Left ventricle myocardium inferior (tissue), 1 donor: ENCODE measurements at places on chromosomes 3 and 15. TPM values are rescaled to one million over a fixed set of nuclear protein-coding genes. Genes with fewer than 3 reads are reported as not detected.
A peak's percentile ranks its signal among the peaks of the same experiment; 100 is the strongest.

- DNase-seq = no peak
These were observed 1.4 kb upstream of the WHAMM start for GRCh38 chr15:82807920-82808633.

- DNase-seq = no peak
These were observed 309.5 kb downstream of the THSD4 start for GRCh38 chr15:71424765-71425164.

The DUOXA2 gene
- total RNA-seq = not detected

DNA sequence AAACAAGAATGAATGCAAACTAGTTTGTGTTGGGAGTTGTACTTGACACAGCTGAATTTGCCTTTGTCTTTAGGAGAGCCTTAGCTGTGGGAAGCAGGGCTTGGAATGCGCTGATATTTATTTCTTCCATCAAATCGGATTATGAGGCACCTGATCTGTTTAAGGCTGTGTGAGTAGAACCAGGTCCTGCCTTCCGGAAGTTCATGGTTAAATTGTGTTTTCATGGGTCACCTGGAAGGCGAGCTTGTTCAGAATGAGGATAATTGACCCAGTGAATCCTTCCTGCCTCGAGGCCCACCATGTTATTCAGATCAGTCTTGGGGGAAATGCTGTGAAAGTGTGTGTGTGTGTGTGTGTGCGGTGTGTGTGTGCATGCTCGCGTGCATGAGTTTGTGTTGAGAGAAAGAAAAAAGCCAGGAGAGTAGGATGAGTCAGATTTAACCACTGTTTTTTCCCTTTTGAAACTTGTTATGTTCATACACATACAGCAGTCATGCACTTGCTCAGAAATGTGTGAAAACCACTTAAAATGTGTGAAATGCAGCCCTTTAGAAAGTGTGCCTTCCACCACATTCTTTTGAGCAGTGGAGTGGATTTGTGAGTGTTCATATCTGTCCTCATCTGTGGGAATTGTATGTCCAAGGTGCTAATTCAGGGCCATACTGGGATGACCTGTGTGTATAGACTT lies 36.7 kb downstream of the SMAD3 start:
- no peak for DNase-seq

DNA sequence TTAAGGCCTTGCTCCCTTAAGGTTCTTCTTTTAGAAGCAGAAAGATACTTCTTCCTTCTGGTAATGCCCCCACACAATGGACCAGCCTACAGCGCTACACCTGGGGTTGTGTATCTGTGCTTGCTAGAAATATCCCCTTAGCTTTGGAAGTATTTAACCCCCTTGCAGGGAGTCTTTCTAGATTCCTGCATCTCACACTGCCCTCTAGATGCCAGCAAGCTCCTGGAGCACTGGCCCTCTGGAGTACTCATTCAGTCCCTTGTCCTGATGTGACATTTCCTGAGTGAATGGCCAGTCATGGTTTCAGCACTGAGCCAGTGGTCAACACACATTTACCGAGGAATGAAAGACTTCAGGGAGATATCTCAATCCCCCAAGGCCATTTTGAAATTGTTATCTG lies 30.4 kb upstream of the RBP2 start:
- DNase-seq = no peak

DNA sequence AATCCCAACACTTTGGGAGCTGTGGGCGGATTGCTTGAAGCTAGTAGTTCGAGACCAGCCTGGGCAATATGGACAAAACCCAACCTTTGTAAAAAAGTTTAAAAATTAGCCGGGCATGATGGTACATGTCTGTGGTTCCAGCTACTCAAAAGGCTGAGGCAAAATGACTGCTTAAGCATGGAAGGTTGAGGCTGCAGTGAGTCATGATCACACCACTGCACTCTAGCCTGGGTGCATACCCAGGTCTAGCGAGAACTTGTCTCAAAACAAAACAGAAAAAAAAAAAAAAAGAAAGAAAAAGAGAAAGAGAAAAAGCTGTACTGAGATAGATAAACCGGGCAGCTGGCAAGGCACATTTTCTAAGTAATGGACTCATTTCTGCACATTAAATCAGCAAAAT lies 10.6 kb downstream of the ARPP19 start:
- no peak for DNase-seq

The PIGB gene
- 2.8 TPM for total RNA-seq

- no peak for DNase-seq
These were observed 2.1 kb downstream of the MAGI1 start for GRCh38 chr3:66036586-66037148.

GRCh38 chr3:57048728-57049127 lies 11.7 kb upstream of the SPATA12 start:
- DNase-seq = no peak

The GNAT1 gene
- not detected for total RNA-seq

- no peak for DNase-seq
These were observed 8.0 kb downstream of the IGSF10 start for GRCh38 chr3:151452841-151453240.

The CIP2A gene
- total RNA-seq = 1.6 TPM

- no peak for DNase-seq
These were observed 244.2 kb downstream of the ZMAT3 start for GRCh38 chr3:178827285-178827856.

- no peak for DNase-seq
These were observed 98.2 kb downstream of the OSBPL10 start for GRCh38 chr3:31882895-31883294.

The ADCY5 gene
- 249 TPM for total RNA-seq

The IMPG2 gene
- 0.11 TPM for total RNA-seq

The ALDH1A3 gene
- total RNA-seq = 2.9 TPM

The TMC3 gene
- not detected for total RNA-seq

DNA sequence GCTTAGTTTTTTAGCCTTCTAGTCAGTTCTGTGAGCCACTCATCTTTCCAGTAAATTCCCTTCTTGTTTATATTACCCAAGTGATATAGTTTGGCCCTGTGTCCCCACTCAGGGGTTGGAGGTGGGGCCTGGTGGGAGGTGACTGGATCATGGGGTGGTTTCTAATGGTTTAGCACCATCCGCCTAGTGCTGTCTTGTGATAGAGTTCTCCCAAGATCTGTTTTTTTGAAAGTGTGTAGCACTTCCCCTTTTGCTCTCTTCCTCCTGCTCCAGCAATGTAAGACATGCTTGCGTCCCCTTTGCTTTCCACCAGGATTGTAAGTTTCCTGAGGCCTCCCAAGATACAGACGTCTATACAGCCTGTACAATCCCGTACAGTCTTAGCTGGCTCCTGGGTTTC lies 53.7 kb upstream of the INO80 start:
- DNase-seq = no peak

GRCh38 chr3:58900386-58900785 lies 149.4 kb downstream of the CFAP20DC start:
- no peak for DNase-seq

- DNase-seq = no peak
These were observed 468 bp upstream of the SPTBN5 start for GRCh38 chr15:41894251-41894790.

GRCh38 chr3:13028010-13028821 lies 45.0 kb downstream of the IQSEC1 start:
- DNase-seq = no peak

GRCh38 chr15:29871401-29871800 lies 49.1 kb upstream of the TJP1 start:
- DNase-seq = peak; percentile 65

The DTX3L gene
- total RNA-seq = 13.6 TPM

DNA sequence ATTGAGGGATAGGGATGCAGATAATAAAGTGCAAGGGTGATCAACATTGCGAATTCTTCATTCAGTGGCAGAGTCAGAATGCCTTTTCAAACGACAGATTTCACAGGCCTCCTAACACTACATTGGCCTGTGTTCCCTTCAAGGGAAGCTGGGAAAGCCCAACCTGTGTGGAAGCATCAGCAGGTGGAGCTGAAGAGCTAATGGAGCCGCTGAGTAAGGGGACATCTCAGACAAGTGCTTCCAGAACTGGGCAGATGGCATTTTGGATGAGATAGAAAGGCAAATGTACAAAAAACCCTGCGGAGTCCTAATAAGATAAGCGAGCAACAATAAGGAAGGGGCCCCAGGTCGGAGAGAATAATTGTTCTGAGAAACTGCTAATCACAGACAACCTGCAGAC lies 8.5 kb upstream of the SLC24A5 start:
- DNase-seq = no peak

GRCh38 chr3:143654906-143655305 lies 193.4 kb downstream of the SLC9A9 start:
- no peak for DNase-seq

- DNase-seq = no peak
These were observed 172.8 kb downstream of the NR2F2 start for GRCh38 chr15:96503276-96503675.

DNA sequence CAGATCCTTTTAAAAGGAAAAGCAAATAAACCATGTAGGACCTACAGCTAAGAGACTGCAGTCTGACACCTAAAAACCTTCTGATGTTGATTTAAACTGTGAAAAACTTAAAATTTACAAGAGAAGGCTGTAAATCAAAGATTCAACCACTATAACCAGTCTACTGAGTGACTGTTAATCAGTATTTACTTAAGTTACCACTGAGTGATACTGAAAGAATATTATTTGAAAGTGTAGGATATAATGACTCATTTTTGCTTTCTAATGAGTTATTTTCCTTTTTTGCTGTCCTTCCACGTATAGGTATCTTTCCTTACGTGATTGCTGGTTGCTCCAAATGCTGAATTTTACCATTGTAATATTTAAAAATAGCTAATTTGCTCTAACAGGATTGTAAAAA lies 44.6 kb downstream of the RFX7 start:
- no peak for DNase-seq

- no peak for DNase-seq
These were observed 97.4 kb downstream of the ADCY5 start for GRCh38 chr3:123351501-123351900.

The OCA2 gene
- not detected for total RNA-seq

DNA sequence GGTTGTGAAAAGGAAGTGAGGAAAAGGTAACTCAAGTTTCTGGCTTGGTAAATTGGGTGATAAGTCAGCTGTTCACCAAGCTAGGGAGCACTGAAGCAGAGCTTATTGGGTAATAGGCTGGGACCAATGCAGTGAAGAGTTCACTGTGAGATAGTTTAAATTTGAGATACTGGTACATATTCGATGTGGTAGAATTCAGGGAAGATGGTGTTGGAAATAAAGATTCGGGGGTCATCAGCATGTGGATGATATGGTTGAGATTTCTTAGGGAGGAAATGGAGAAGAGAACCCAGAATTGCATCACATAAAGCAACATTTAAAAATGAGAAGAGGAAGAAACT lies 16.9 kb downstream of the MME start:
- DNase-seq = no peak

GRCh38 chr3:45929042-45929679 lies 14.1 kb upstream of the CXCR6 start:
- DNase-seq = no peak

DNA sequence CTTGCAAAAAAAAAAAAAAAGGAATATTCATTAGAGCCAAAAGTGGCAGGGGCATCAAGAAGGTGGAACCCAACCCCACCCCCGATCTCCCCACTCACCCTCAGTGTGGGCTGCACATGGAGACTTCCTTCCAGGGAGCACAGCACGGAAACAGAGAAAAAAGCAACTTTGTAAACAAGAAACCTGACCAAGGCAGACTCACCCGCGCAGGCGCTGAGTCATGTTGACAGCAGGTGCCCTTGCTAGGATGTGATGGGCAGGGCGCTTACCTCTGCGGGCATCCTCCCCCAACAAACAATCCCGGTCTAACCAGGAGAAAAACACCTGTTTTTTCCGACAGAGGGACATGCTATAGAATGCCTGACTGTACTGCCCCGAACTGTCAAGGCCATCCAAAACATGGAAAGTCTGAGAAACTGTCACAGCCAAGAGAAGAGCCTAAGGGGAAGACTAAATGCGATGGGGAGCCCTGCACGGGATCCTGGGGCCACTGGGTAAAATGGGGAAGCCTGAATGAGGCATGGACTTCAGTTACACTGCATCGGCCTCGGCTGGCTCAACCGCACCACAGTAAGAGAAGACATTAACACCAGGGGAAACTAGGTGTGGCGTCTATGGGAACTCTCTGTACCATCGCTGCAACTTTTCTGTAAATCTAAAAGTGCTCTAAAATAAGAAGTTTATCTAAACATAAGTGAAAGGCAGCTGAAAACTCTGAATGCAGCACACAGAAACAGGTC lies 66.7 kb upstream of the GATA2 start:
- no peak for DNase-seq

DNA sequence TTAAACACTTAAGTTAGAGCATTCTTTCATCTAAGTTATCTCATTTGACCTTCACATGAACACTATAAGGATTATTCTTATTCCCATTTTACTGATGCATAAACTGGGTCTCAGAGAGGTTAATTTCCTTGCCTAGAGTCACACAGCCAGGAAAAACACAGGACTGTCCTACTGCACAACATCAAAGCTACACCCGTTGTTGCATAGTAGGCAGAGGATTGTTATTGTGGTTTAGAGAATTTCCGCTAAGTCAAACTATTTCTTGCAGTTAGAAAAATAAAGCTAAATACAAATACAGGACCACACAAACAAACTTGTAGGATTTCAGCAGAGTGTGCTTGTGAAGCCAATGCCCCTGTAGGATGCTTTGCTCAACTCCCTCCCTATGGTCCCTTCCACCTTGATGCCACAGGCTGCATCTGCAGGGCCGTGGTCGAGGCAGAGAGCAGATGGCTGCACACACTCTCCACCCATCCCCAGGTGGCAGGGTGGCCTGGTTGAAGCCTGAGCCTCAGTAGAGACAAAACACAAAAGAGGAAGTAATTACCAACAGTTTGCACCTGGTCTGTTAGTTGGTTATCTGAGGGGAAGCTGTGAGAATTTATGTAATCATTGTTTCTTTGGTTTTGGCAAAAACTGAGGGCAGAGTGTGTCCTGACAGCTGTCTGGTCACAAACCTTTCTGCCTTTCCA lies 41.1 kb upstream of the SKOR1 start:
- DNase-seq = no peak

- no peak for DNase-seq
These were observed 35.6 kb upstream of the PRR23E start for GRCh38 chr3:127157171-127157828.

DNA sequence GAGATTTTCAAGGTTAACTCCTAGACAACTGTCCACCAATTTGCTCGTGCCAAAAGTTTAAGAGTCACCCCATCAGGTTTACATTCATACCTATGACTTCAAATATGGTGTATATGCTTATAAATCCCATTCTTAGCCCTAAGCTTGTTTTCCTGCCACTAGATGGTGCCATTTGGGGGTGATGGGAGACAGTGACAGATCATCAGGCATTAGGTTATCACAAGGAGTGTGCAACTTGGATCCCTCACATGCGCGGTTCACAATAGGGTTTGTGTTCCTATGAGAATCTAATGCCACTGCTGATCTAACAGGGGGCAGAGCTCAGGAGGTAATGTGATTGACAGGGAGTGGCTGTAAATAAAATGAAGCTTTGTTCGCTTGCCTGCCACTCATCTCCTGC lies 182.7 kb downstream of the CNTN6 start:
- DNase-seq = no peak
